ENCODE measurements at places on chromosomes 3 and 15. TPM values are rescaled to one million over a fixed set of nuclear protein-coding genes. Genes with fewer than 3 reads are reported as not detected.

DNA sequence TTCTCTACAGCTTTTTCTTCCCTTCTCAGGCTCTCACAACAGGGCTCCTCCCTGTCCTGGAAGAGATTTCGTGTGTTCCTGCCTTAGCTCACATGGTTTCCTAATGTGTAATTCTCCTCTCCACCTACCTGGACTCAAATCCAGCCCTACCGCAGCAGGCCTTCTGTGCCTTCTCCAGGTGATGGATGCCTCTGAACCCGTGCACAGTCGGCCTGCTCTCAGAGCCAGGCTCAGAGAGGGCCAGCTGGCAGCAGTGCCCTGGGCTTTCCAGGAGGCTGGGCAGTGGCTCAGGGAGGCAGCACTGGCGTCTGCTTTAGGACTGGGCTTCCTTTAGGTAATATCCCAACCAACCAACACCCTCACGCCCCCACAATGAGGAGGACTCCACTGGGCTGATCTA, 123.2 kb upstream of the TMC3 start:
- no peak for DNase-seq

DNA sequence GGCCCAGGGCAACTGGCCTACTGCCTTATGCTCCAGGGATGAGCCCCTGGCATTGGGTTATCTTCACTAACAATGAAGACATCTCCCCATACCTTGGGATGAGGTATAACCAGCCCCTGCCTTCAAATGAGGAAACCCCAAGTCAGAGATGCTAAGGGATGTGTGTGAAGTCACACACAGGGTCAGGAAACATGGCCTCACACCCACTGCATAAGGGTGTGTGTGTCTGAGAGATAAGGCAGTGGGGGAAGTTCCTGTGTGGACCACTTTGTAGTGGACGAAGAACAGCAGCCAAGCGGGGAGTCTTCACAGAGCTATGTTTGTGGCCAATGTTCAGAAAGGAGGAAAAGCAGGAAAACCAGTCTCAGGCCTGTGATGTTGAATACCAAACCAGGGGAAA, 10.5 kb downstream of the ELP6 start:
- DNase-seq: no peak

GRCh38 chr15:68676926-68677325, 98.1 kb downstream of the CORO2B start:
- no peak for DNase-seq

- no peak for DNase-seq
Observed at GRCh38 chr3:150147776-150148175, 177.1 kb upstream of the PFN2 start.

DNA sequence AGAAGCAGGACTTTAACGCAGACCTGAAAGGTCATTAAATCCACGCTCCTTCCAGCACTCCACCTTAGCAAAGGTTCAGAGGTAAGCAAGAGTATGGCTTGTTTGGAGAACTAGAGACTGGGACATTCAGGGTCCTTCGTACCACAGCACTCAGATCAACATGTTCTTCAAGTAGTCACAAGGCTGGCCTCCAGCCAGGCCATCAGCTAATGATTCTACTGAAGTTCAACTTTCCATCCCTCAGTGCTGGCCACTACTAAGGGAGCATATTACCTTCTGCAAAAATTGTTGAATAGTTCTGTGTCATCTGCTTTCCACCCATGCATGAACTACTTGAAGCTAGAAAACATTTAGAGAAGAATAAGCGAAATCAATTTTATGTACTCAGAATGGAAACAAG, 17.6 kb downstream of the CD200R1L start:
- no peak for DNase-seq

DNA sequence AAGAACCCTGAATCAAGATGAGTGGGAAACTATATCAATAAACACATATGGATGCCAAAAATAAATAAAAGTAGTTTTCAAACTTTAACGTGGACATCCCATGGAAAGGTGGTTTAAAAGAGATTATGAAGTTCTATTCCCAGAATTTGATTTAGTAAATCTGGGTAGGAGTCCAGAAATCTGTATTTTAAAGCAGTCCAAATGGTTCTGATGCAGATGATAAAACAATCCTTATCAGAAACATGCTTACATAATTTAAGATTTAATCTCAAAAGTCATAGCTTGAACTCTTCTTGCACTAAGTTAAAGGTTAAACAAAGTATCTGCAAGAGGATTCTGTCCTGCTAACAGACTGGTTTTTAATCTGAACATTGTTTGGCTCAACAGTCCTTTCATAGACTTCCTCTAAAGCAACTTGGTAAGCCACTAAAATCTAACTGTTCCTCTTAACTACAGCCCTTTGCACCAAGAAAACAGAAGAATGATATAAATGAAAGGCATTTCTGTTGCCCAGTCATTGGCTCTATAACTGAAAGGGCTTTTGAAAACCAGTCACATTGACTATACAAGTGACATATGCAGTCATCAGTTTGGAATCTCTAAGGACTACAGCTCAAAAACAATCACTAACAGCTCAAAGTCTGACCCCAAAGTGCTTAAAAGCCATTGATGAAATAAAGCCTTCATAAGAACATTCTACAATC, 23.4 kb upstream of the MAP4 start:
- DNase-seq: no peak

DNA sequence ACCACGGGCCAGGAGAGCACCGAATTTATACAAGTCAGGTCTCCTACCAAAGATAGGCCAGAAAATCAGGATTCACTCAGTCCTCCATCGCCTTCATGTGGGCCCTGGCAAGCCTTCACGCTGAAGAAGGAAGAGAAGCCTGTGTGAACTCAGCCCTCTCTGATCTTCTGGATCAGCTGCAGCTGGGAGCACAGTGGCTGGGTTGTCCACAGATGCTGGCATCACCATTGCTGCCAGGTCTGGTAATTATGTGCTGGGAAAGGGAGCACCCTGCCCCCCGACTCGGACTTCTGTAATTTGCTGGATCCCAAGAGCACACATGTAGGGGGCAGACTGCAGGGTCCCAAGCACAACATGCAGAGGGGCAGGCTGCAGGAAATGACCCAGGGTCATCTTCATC, 12.4 kb upstream of the PDE8A start:
- DNase-seq: no peak

DNA sequence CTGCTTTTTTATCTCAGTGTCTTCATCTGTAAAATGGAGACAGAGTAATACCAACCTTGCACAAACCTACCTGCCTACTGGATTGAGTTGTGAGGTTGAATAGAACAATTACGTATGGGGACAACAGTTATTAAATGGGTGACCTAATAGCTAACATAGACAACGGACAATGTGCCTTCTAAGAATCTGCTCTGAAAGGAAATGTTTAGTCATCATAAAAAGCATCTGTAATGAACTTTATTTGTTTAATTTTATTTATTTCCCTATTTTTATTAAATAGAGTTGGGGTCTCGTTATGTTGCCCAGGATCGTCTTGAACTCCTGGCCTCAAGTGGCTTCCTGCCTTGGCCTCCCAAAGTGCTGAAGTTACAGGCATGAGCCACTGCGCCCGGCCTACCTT, 59.2 kb upstream of the C15orf61 start:
- DNase-seq: no peak

GRCh38 chr15:99619712-99620111, 53.9 kb downstream of the MEF2A start:
- no peak for DNase-seq

DNA sequence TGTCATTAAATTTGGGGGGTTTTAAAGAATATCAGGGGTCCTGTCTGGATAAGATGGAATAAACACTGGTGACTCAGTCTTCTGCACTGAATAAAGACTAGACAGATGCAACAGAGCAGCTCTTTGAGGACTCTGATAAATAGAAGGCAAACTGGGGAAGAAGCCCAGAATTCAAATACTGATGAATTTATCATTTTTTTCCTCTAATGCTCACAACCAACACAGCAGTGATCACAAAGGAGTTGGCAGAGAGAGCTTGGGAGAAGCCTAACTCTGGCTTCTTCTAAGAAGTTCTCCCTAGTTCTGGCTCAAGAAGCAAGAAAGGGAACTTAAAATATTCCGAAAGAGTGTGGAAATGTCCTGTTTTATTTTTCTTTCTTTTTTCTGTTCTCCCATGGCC, 597.8 kb downstream of the FGF12 start:
- DNase-seq: no peak

DNA sequence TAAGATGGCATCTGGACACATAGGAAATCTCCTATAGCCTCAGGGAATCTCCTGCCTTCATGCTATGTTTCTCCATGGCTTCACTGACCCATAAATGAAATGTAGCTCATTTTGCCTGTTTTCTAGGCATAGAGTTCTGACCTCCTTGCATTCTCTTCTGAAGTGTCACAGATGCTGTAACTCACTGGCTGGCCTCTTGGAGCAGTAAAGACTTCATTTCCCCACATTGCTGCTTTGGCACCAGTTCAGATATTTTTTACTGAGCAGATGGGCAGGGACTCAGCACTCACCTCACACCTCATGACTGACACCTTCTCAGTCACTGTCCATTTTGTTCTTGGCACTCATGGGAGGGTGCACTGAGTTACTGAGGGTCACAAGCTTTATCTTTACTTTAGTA, 286.7 kb upstream of the TGFBR2 start:
- no peak for DNase-seq

GRCh38 chr3:38114052-38114874, 22.7 kb downstream of the ACAA1 start:
- peak; percentile 2 for DNase-seq

ZNF385D gene
- 41.4 TPM for total RNA-seq

DAZL gene
- not detected for total RNA-seq

A4GNT gene
- not detected for total RNA-seq

SPINK8 gene
- total RNA-seq: not detected

CFAP100 gene
- total RNA-seq: not detected

ADCY5 gene
- total RNA-seq: 46.8 TPM

MYO5A gene
- total RNA-seq: 81.6 TPM
